Activated CD4-positive, alpha-beta T cell treated with anti-CD3 and anti-CD28 coated beads, Interleukin-2, Interleukin-6, amounts not matched to agents 100 ng/mL and 50 ng/mL, durations not matched to agents 16 hours and 8 hours (primary cell): ENCODE measurements at places on chromosomes 1 and 21.

DNA sequence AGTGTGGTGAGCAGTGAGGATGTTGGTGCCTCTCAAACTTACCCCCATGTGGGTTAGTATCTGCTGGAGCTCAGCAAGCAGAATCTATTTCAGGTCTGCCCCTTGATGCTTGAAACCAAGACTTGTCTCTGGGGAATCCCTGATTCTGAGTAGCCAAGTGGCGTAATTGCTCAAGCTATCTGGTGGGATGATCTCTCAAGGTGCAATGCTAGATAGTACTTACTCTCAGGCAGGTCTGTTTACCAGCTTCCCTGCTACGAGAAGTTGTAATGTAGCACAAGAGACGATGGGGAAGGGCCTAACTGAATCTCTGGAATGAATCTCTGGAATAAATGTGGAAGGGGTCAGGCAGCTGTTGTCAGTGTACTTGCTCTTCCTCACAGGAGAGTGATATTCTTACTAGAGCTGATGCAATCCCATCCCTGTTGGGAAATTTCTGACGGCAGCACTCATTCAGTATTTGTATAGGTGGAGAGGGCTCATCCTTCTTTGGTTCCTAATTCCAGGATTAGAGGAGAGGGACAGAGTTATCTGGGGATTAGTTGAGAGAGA lies 65.4 kb downstream of the MACF1 start:
- peak; percentile 29 for DNase-seq

- DNase-seq, result no peak
Observed at GRCh38 chr1:86382878-86383277, 13.2 kb downstream of the ODF2L start.

DNA sequence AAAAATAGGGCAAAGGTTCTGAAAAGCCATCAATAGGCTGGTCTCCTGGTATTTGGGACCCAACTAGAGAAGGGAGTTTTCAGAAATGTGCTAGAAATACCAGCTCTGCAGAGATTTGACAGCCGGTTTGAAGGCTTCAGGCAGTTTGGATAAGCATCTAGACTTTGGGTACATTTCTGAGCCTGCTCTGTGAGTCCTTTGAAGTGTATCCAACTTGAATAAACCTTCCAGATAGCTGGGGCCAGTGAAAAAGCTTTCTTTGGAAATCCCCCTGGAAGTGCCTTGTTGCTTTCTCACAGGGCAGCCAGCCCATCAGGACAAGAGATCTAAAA lies 6.4 kb upstream of the PEF1 start:
- DNase-seq, result no peak

GRCh38 chr1:164720440-164721227 lies 161.7 kb downstream of the PBX1 start:
- DNase-seq, result peak; percentile 4

- no peak for DNase-seq
Observed at GRCh38 chr1:217563179-217563578, 67.7 kb downstream of the GPATCH2 start.

GRCh38 chr1:19405761-19406487 lies 79.4 kb downstream of the CAPZB start:
- DNase-seq, result no peak

GRCh38 chr1:150516616-150517015 lies 1.1 kb downstream of the FALEC start:
- no peak for DNase-seq

DNA sequence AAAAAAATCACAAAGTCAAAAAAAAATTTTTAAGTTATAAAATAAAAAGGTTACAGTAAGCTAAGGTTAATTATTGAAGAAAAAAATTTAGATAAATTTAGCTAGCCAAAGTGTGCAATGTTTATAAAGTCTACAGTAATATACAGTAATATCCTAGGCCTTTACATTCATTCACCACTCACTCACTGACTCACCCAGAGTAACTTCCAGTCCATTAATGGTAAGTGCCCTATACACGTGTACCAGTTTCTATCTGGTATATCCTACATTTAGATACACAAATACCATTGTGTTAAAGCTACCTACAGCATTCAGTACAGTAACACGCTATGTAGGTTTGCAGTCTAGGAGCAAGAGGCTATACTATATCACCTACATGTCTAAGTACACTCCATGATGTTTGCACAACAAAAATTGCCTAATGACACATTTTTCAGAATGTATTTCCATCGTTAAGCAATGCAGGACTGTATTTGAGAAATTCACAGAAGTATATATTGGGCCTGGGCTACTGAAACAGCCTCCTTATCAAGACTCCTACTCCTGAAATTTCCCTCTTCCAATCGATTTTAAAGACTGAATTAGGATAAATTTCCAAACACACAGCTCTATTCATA lies 155.1 kb downstream of the COP1 start:
- DNase-seq, result no peak

DNA sequence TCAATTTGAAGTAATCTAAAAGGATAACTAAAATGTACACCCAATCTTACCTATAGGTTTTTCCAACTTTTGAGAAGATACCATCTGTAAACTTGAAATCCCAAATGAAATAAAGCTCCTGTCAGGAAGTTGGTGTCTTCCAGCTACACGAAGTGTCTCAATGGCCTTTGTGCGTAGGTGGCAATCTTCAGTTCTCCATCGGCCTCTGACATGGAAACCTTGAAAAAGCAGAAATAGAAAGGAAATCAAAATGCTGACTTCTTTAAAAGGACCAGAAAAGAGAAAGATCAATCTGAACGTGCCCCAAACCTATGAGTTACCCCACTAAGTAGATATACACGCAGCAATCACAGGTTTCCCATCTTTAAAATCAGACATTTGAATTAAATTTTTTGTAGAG lies 10.0 kb downstream of the MKNK1 start:
- DNase-seq, result no peak

- no peak for DNase-seq
Observed at GRCh38 chr1:13661539-13661938, 38.4 kb upstream of the PRDM2 start.

- peak; percentile 60 for DNase-seq
Observed at GRCh38 chr1:28915031-28915895, 894 bp downstream of the EPB41 start.

DNA sequence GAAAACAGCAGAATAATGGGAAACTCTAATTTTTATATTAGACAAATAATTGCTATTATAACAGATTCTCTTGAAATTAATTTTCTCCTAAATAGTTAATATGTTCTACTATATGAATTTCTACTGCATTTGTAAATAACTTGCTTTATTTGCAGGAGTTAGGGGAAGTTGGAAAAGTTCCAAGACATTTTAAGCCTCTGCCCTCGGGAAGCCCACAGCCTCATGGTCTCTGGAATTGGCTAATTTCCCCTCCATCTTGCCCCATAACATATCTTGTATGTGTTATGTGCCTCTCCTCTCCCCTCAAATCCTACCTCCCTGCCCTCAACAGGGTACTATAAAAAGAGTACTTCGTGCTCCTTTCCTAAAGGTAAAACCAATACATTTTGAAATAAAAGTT lies 271.4 kb upstream of the NR5A2 start:
- DNase-seq, result no peak

DNA sequence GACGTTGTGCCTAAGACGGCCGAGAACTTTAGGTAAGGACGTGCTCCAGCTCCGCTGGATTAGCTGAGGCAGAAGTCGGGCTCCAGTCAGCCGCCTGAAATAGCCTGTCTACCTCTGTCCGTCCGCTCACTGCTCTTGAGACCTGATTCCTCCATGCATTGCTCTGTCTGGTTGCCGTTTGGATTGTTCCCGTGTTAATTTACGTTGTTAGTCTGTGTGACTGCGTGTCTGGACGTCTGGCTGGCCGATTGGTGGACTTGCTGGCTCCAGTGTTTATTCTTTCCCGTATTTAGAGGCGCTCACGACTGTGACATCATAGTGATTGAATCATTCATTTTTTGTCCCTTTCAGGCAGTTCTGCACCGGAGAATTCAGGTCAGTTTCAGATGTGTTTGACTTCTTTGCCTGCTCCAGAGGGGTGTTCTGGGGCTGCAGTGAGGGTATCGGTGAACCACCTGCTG lies 684 bp downstream of the PPIH start:
- DNase-seq, result no peak

DNA sequence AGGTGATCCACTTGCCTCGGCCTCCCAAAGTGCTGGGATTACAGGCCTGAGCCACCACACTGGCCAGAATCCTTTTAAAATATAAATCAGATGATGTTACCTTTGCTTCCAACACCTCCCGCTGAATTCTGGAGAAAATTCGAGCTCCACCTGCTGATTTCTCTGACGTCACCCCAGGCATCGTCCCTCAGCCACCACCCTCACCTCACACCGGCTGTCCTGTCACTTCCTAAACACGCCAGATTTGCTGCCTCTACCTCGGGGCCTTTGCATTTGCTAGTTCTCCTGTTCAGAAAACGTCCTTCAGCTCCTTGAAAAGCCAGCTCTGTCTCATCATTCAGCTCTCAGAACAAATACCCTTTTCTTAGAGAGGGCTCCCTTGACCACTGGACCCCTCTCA lies 57.9 kb downstream of the FBXO2 start:
- DNase-seq, result no peak

DNA sequence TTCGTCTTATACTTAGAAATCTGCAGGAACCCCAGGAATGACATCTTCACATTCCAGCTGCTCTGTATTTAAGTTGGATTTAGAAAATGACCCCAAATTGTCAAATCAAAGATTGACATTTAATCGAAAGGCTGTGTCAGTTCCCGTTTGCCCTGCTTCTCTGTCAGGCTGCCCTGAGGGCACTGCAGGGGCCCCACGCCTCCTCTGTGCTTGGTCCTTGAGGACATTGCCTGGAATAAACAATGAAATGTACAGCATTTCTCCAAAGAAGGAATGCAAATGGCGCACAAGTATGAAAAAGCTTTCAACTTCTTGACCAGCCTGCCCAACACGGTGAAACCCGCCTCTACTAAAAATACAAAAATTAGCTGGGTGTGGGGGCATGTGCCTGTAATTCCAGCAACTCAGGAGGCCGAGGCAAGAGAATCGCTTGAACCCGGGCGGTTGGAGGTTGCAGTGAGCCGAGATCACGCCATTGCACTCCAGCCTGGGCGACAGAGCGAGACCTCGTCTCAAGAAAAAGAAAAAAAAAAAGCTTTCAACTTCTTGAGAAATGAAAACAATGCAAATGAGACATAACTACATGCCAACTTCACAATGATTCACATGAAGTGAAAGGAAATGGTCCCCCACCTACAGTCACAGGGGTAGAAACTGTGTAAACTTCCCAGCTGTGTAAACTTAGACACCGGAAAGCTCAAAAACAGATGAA lies 3.0 kb downstream of the TMPRSS3 start:
- peak; percentile 51 for DNase-seq

DNA sequence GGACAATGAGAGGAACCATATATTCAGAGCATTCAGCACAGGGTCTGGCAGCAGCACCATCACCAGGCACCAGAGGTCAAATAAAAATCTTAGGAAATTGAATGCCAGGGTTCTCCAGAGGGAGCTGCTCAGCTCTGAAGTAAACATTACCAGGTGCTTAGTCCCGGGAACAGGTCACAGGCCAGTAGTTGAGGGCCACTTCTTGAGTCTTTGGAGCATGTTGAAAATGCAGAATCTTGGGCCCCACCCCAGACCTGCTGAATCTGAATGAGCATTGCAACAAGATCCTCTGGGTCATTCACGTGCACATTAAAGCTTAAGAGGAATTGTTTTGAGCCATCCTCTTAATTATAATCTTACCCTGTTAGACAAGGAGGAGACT lies 33.8 kb downstream of the PHC2 start:
- DNase-seq, result no peak

GRCh38 chr1:245877976-245878375 lies 629.1 kb downstream of the SMYD3 start:
- no peak for DNase-seq

DNA sequence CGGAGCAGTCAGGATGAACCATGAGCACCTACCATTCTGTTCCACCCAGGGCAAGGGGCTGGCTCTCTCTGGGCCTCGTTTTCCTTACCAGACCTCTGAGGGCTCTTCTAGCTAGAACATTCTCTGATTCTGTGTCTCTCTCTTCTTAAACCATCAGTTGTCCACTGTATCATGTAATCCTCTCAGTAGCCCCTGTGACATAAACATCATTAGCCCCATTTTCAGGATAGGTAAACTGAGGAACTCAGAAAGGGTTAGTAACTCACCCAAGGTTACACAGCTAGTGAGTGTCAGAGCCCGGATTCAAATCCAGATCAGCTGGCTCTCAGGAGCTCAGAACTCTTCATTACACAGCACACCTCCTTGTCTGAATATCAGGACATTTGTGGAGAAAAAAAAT lies 22.8 kb downstream of the IGSF21 start:
- DNase-seq, result no peak

DNA sequence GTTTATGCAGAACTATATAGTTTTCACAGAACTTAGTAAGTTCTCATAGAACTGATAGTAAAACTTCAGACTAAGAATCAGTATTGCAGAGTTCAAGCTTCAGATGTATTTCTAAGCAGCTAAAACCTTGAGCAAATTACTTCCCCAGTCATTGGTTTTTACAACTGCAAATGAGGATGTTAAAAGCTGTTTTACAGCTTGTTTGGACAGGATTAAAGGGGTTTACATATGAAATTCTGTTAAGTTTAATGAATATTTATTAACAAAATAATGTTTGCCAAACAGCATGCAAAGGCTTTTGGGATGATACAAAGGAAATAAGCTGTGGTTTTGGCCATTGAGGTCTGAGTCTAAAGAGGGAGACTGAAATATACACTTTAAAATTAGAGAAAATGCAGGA lies 39.1 kb downstream of the CRB1 start:
- DNase-seq, result no peak

- DNase-seq, result no peak
Observed at GRCh38 chr1:210598135-210598652, 269.5 kb downstream of the HHAT start.

DNA sequence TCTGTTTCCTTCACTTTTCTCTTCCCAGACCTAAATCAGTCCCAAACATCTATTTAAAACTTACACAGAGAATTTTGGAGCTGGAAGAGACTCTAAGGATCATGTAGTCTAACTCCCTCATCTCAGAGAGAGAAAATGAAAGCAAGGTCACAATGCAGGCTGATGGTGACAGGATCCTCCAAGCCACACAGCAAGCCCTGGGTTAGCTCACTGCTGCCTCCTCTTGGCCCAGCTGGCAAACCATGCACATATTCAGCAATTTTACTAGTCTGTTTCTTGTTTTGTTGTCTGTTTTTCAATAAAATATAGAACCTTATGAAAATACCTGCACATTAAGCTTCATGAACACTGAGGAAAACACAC lies 27.7 kb upstream of the LY9 start:
- DNase-seq, result peak; percentile 92

DNA sequence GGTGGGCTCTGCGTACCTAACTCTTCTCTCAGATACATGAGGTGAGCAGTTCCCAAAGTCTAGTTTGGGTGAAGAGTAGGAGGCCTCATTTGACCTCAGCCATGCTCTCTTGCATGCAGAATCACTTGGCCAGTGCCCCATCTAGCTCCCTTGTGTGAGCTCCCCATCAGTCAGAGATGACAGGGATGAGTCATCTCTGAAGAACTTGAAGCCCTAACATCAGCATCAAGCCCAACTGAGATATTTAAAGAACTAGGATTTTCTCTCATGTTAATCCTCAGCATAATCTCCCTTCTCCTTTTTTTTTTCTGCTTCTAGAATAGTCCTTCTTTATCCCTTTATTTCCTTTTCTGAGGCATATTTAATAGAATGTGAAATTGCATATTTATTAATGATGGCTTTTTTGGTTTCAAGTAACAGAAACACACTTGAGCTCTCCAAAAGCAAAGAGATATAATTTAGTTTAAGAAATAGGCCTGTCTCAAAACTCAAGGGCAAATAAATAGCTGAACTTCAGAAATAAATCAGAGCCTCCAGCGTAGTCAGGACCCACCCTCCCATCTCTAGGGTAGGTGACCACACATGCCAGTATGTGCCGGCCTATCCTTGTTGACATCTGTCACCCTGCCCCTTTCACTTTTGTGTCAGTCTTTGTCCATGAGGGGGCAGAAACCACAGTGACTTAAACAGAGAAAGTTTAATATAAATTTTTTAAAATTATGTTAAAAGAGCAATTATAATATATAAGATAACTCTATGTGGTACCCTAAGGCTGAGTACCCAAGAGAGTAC lies 112.3 kb downstream of the TSEN15 start:
- DNase-seq, result peak; percentile 80
